Activated CD4-positive, alpha-beta T cell treated with anti-CD3 and anti-CD28 coated beads, Interleukin-10, Interleukin-2, amounts not matched to agents 100 ng/mL and 50 ng/mL, durations not matched to agents 16 hours and 8 hours (primary cell): ENCODE measurements at places on chromosomes 2 and 18.

DNA sequence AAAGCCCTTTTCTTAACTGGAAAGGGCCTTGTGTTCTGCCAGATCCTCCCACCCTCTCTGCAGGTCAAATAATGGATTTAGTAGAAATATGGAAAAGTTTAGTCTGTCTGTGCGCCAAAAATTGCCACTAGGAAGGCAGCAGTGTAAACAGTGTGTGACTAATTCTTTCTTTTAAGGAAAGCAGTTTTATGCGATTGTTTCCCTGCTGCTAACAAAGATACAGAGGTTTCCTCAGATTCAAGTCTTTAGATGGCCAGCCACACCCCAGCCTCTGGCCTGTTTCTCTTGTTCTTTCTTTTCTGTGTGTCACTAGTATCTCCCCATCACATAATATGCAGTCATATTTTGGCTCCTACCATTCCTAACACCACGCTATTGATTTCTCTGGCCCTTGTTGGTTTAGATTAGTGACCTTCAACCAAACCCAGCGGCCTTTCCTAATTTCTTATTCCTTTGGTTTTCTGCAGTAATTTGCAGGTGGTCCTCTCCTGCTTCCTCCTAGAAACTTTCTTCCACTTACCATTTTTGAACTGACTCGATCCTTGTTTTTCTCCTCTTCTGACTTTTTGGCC lies 157.4 kb downstream of the LTBP1 start:
- no peak for DNase-seq

DNA sequence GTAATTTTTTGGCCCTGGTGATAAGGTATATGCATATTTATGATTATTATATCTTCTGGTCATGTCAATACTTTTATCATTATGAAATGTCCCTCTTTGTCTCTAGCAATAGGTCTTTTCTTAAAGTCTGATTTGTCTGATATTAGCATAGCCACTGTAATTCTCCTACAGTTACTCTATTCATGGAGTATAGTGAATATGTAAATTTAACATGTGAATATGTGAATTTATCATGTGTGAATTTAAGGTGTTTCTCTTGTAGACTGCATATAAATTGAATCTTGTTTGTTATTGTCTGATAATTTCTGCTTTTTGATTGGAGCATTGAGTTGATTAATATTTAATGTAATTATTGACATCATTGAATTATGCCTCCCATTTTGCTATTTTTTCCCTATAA lies 259.4 kb downstream of the HRH4 start:
- no peak for DNase-seq

- no peak for DNase-seq
Observed at GRCh38 chr2:131656816-131657633, 129.3 kb downstream of the CCDC74A start.

DNA sequence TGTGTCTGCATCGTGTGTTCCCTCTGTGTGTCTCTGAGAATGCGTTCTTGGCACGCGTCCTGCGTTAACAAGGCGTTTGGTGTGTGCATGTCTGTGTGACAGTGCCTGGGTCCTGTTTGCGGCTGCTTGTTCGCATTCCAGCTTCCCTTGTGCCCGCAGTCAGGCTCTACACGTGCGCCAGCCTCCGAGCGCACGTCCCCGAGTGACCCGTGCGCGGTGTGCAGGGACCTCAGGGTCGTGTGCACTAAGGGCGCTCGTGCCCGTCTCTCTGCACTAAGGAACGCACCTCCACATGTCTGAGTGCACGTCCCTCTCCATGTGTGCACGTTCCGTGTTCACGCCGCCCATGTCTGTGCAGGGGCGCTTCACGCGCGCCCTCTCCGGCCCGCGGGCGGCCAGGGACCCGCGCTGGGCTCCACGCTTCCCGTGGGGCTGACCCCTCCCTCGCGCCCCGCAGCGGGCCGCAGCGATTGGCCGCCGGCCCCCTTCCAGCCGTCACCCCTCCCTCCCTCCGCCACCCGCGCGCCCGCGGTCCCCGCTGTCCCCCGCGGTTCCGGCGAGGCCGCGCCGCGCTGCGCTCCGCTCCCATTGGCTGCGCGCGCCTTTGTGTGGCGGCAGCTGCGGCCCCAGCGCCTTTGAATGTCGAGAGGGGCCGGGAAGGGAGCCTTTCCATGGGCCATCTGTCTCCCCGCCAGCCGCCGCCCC lies 229.4 kb downstream of the HAUS1 start:
- no peak for DNase-seq

- DNase-seq: no peak
Observed at GRCh38 chr2:216201692-216202306, 92.7 kb downstream of the XRCC5 start.

DNA sequence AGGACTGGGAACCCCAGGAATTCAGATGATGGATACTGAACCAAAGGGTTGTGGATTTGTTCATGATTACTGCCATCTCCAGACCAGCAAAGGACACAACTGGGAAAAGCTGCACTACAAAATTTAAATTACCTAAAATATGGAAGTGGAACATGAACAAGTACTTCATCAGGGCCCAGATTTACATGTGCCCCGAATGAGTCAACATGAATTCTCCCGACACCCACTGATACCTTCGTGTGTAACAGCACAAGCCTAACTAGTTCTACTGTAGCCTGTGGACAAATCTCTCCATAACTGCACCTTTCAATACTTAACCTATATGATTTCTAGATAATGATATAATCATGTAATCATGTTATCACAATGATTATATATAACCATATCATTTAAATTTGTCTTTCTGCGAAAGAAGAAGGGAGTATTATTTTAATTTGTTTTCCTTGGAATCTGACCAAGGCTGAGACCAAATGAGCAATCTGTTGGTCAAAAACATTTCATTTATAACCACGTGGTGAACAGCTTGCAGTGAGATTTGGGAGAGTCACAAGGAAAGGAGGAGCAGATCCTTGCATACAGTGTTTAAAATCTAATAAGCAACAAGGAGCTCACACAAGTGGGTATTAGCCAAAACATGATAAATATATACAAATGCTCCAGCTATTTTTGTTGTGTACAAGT lies 70.5 kb downstream of the CACNB4 start:
- DNase-seq: no peak

DNA sequence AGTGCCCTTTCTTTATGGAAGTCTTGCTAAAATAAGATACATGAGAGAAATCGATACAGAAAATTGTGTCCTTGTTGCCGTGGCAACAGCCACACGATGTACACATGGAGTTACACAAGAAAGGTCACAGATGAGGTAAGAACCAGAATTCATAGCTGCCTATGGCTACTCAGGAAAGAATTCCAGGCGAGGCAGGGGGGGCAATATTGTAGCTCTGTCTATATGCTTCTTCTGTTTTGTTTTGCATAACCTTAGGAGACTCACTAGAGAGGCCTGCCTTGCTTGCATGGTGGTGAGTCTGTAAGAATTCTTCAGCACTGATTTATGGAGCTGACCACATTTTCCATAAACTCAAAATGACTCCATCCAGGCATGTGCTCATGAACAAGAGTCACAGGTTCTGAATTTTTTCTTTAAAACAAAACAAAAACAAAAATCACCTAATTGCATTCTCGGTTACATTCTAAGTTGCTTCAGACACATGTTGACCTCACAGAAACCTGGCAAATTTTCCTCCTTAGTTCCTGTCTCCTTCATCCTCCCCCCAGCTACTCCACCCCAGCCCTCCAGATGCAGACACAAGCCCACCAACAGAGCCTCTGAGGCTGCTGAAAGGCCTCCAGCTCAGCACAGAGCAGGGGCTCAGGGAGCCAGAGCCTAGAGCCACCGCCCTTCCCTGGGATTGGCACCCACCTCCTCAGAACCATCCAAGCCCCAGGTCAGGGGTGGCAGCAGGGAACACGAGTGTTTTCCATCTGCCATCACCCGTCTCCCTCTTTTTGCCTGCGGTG lies 183.5 kb downstream of the ANTXR1 start:
- no peak for DNase-seq

GRCh38 chr2:229488232-229488631 lies 217.1 kb upstream of the PID1 start:
- DNase-seq: no peak

- no peak for DNase-seq
Observed at GRCh38 chr18:13543144-13543543, 183.2 kb downstream of the FAM210A start.
